ENCODE measurements at places on chromosomes 5 and 9. TPM values are rescaled to one million over a fixed set of nuclear protein-coding genes. Genes with fewer than 3 reads are reported as not detected.
A peak's percentile ranks its signal among the peaks of the same experiment; 100 is the strongest.

RNF208 gene
- 0.20 TPM for total RNA-seq

- peak; percentile 90 for DNase-seq
These were observed 14.6 kb downstream of the HSPB3 start for GRCh38 chr5:54470128-54470527.

GRCh38 chr5:13816126-13816525 lies 128.4 kb downstream of the DNAH5 start:
- no peak for DNase-seq

GRIA1 gene
- total RNA-seq, result 2.5 TPM

DNA sequence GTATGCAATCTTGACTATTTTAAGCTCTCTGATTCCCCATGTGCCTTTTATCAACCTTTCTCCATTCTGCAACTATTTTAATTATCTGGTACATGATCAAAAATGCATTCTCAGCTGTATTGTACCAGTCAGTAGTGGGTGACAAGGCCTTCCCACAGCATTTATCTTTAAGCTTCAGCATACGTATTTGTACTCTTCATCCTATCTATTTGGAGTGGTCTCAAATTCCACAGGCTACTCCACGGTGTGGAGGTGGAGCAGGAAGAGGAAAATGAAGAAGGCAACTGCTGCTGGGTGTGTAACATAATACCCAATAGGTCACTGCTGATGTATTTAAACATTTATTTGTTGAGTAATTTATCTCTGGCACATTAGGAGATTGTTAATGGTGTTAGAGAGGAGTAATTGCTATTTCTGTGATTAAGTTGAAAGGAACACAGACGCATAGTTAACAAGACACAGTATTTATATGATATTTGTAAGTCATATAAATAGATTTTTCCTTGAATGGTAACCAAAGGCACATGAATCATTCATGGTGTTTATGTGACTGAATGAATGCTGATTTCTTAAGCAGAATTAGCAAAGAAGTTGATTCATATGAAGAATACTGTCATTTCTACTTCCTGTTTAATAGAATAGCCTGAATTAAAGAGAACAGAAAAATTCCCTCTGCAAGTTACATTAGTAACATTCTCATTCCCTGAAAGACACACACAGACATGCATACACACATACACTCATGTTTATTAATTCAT lies 153.8 kb upstream of the NR3C1 start:
- no peak for DNase-seq

DNA sequence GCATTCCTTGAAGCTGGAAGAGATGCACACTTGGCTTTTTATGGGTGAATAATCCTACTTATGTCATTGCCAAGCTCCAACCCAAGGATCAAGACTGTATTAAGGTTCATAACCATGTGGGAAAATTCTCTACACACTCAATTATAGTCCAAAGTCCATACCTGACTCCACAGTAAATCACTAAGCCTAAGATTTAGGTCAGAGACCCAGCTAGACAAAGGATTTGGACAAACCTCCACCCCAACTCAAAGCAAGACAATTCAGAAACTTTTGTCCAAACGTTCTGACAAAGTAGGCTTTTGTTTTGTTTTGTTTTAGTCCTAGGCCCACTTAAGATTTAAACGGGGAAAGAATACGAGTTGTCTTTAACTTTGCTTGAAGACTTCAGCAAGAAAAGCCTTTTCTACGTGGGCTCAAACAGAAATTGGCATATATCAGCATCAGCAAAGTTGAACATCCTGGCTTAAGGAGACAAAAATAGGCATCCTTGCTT lies 1.7 kb downstream of the MEGF9 start:
- no peak for DNase-seq

DNA sequence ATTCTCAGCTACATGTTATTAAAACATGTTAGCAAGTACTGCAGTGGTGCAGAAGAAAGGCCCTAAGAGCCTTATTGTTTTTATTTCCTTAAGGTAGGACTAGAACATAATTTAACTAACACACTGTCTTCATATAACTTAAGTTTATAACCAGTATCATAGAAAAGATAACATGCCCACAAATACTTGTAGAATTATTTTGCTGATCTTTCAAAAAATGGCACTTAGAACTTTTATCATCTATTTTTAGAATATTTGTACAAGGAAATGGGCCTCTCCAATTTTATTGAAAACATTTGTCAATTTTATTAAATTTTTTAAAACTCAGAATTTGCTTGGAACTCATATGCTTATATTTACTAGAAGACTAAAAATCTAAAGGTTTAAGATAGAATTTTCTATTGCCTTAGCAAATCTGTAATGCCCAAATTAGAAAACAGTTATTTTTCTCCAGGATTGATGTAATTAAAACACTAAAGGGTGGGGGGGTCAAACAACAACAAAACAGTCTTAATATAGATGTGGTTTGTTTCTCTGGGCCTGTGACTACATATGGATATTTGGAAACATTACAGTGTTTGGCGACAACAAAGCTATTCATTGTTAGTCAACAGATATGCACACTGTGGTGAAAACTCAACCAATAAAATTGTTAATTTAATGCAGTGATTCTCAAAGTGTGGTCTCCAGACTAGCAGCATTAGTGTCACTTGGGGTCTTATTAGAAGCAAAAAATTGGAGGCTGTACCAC lies 360.4 kb downstream of the PDE4D start:
- DNase-seq, result peak; percentile 21

- no peak for DNase-seq
These were observed 143.4 kb downstream of the SPOCK1 start for GRCh38 chr5:137355708-137356107.

GRCh38 chr5:120749737-120750136 lies 285.6 kb downstream of the PRR16 start:
- DNase-seq, result no peak

GRCh38 chr9:12403721-12404120 lies 289.5 kb upstream of the TYRP1 start:
- no peak for DNase-seq

- DNase-seq, result no peak
These were observed 101.4 kb downstream of the RALGPS1 start for GRCh38 chr9:127015921-127016512.

RANBP6 gene
- 27.2 TPM for total RNA-seq

MLLT3 gene
- total RNA-seq, result 16.9 TPM

GRCh38 chr5:55994495-55994997 lies at the start of gene IL6ST:
Gene IL6ST (minus strand): TSS chr5:55994963. CDS start chr5:55976278, 18,685 bp downstream.
- DNase-seq, result peak; percentile 70

DNA sequence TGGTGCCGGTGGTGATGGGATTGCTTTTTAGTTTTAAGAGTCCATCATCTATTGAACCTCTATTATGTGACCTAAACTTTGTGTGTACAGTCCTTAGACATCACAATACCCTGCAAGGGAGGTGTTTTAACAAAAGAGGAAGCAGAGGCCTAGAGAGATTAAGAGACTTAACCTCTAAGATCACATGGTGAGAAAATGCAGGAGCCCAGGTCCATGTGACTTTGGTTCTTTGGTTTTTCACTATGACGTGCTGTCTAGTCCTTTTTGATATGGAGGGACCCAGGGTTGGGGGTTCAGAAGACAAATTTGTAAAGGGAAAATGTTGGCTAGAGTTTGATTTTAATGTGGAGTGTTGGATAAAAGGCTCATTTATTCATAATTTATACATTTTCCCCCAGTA lies 34.1 kb upstream of the TRMT10B start:
- DNase-seq, result no peak

DNA sequence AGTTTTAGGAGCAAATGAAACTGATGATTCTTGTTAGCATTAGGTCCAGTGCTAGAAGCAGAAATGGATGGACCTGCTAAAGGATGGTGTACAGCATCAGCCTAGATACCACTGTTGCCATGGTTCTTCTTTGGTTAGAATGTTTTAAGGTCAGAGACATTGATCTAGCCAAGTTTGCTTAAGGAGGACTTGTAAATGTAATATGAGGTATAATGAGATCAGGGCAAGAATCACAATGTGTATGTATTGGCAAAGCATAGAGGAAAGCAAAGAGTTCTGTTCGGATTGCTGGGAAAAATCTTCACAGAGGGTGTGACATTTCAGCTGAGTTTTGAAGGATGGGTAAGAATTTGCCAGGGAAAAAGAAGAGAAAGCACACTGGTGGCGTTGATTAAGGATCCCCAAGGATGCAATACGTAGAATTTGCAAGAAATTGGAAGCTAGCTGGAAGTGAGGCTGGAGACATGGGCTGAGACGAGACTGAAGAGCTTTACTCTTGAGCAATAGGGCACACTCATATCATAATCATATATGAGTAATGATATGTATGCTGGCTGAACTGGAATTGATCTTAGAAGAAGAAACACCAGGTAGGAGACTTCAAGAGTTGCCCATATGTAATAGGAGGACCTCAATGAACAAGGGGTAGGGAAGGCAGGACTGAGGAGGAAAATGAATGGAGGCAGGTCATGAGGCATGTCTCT lies 102.0 kb downstream of the ZNF462 start:
- DNase-seq, result no peak

RGS7BP gene
- total RNA-seq, result 0.89 TPM

Measured in skin of body (tissue), 3 donors.